A549 treated with dexamethasone at 1 μM for 4 hours (cell line): ENCODE measurements at places on chromosomes 16 and 17. TPM values are rescaled to one million over a fixed set of nuclear protein-coding genes. Genes with fewer than 3 reads are reported as not detected.

The NUPR1 gene
- 10.5 to 19.3 TPM (median 15.5 TPM) in 5 replicates for total RNA-seq

The SLFN14 gene
- total RNA-seq = not detected in 5 replicates

The ETV4 gene
- 53.6 to 68.6 TPM (median 65.1 TPM) in 5 replicates for total RNA-seq

The SP2 gene
- total RNA-seq = 14.8 to 23.7 TPM (median 21.9 TPM) in 5 replicates
